ENCODE measurements at places on chromosomes 1 and 21.

GRCh38 chr1:157963713-157964112, 29.7 kb upstream of the KIRREL1 start:
- peak; percentile 13 for DNase-seq

- no peak for DNase-seq
These were observed 328.9 kb downstream of the LTN1 start for GRCh38 chr21:28663754-28664153.

DNA sequence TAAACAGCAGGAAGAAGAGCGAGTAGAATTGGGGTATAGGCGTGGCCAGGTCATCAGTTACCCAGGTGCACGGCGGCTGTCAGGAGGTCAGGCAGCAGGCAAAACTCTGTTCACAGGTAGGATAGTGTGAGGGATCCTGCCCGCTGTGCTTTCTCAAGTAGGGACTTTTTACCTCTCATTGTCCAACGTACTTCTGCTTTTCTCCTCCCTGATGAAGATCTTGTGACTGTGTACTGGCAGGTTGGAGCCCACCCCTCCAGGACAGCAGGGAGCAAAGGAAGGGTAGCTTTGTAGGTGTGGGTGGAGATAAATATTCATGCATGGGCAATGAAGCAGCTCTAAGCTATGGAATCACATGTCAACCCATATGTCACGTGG, 373.5 kb downstream of the KIF26B start:
- DNase-seq: no peak

GRCh38 chr1:66552829-66553228, 18.9 kb downstream of the SGIP1 start:
- DNase-seq: no peak

GRCh38 chr1:68047659-68048026, 2.8 kb downstream of the DIRAS3 start:
- no peak for DNase-seq

GRCh38 chr1:15220825-15221431, 26.1 kb upstream of the FHAD1 start:
- DNase-seq: no peak

DNA sequence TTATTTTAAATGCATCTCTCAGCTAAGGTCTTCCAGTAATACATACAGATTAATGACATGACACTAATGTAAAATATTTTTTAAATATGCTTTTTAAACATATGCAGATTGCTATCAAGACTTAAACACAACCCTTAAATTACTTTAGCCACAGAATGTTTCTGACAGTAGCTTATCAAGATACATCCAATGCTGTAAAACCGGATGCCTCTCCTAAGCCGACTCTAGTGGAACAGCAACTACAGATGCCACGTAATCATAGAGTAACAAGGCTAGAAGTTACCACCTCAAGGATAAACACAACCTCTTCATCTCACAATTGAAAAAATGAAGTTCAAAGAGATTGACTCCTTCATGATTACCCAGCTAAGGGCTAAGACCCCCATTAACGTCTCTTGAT, 68.4 kb downstream of the ZZZ3 start:
- no peak for DNase-seq

- no peak for DNase-seq
These were observed 37.3 kb upstream of the EDN2 start for GRCh38 chr1:41521766-41522165.

DNA sequence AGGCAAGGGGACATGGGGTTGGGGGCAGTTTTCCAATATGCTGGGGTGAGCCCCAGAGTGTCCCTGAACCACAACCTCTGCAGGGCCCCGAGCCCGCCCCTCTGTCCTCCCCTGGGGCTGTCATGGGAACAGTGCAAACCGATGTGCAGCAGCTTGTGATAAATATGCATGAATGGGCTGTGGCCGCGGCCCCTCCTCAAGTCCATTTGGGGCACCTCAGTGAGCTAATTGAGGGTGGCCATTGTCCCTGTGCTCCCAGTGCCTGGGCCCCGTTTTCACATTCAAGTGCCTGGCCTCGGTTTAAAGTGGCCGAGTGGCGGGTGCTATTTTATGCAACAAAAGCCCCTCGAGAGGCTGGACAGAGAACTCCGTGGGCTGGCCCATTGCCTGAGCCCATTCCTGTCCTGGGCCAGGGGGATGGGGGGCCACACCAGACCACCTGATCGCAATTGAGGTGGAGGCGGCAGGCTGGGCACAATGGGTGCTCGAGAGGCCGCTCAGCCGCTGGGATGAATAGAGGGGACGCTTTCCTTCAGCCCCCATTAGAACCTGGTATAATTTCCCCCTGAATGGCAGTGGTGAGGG, 193.7 kb downstream of the FOXD2 start:
- no peak for DNase-seq

- no peak for DNase-seq
These were observed 9.8 kb downstream of the SAMD11 start for GRCh38 chr1:933603-933940.

- DNase-seq: no peak
These were observed 119.8 kb downstream of the RGS21 start for GRCh38 chr1:192436441-192437078.

DNA sequence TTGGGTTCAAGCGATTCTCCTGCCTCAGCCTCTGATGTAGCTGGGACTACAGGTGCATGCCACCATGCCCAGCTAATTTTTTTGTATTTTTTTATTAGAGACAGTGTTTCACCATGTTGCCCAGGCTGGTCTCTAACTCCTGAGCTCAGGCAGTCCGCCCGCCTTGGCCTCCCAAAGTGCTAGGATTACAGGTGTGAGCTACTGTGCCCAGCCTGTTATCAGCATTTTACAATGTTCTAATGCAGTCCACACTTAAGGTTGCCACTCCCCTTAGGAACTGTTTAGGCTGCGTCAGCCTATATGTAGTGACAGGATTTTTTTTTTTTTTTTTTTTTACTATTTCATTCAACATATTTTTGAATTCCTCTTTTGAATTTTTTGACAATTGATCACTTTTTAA, 30.2 kb downstream of the AGPAT3 start:
- DNase-seq: no peak

- no peak for DNase-seq
These were observed 16.7 kb downstream of the LURAP1 start for GRCh38 chr1:46219551-46220520.

DNA sequence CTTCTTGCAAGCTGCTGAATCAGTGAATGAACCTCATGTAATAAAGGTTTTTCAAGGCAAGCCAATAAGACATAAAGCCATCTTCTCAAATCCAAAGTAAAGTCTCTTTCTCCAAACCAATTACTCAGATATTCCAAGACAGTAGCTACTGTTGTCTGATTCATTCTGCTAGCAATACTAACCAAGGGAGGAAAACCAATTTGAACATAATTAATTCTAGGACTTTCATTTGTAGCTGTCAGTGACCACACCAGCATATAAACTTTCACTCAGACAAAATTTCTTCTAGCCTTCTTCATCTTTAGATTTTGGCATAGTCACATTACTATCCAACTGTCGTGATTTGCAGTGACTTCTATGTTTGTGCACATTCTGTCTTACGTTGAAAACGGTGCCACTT, 10.5 kb upstream of the INTS3 start:
- DNase-seq: no peak

DNA sequence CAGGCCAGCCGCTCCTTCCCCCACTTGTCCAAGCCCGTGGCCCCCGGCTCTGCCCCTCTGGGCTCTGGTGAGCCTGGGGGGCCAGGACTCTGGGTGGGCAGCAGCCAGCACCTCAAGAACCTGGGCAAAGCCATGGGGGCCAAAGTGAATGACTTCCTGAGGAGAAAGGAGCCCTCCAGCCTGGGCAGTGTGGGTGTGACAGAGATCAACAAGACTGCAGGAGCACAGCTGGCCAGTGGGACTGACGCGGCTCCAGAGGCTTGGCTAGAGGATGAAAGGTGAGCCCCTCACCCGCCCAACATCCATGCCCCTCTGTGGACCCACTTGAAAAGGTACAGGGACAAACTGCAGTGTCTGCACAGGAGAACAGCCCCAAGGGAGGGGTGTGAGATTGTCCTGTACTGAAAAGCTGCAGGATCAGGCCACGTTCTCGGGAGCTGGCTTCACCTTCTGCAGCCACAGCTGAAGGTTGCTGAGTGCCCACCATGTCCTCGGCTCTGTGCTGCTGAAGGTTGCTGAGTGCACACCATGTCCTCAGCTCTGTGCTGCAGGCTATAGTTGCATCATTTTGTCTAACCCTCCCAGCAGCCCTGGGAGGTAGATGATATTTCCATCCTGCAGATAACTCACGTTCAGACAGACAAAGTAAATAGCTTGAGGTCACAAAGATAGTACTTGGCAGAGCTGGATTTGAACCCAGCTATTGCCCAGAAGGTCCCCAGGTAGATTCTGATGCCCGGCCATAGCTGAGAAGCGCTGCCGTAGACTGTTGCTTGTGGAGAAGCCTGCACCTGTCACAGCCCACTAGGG, 618 bp downstream of the C1orf226 start:
- no peak for DNase-seq

DNA sequence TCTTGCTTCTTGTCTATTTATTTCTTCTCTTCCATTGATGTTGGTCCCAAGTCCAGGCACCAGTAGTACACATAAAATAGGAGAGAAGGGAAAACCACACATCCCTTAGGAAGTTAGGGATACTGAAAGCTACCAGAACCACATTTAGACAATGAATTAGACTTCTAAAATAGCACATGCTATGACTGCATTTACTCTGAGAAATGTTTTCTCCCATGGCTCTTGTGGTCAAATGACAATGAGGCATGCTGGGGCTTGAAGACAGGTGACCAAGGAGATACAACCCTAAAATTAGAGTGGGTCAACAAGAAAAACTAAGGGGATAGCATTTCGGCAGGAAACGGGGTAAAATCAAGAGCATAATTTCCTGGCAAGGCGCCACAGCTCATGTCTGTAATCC, 17.1 kb downstream of the MTOR start:
- no peak for DNase-seq

- no peak for DNase-seq
These were observed 1.2 kb downstream of the SAMD11 start for GRCh38 chr1:924656-925560.

GRCh38 chr21:43624339-43624738, 34.9 kb downstream of the HSF2BP start:
- DNase-seq: no peak

DNA sequence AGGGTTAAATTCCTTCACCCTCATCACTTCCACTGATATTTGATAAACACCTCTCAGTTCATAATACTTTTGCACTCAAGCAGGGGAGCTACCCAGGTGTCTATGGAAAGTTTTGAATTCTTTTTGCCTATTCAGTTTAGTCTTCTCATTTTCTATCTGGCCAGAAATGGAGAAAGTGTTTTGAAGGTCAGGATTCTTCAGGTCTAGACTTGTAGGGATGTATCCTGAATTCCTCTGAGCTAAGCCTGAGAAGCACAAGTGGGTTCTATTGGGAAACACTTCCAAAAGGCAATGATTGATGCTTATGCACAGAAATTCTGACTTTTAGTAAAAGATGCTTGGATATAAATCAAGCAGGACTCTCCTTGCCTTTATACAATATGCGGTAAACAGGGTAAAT, 217.8 kb upstream of the HOOK1 start:
- no peak for DNase-seq

GRCh38 chr1:97743129-97743528, 177.7 kb downstream of the DPYD start:
- no peak for DNase-seq

DNA sequence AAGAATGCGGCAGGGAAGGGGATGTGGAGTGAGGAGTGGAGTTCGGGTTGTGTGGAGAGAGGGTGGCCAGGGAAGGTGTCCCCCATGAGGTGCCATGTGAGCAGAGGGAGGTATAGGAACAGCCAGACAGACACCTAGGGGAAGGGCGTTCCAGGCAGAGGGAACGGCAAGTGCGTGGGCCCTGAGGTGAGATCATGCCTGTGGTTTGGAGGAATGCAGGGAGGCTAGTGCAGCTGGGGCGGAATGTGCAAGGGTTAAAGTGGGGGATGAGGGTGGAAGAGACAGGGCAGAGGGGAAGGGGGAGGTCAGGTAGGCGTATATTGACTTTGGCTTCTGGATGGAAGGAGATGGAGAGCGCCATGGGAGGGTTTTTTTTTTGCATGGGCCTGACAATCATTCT, 31.6 kb upstream of the PADI6 start:
- DNase-seq: no peak

GRCh38 chr1:110722807-110723206, 48.1 kb upstream of the KCNA3 start:
- no peak for DNase-seq

DNA sequence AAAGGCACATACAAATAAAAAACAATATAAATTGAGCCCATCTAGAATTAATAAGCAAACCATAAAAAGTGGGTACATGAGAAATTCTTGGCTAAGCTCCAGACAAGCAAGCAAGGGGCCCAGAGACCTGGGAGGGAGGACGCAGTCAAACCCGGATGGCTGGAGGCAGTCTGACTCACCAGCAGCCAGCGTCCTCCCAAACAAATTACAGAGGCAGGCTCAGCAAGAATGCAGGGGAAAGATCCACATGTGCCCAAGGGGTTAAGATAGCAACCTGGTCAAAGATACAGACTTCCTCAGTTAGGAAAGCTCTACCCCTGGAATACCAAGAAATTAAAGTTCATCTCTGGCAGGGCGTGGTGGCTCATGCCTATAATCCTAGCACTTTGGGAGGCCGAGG, 7.4 kb upstream of the TIAM1 start:
- no peak for DNase-seq

DNA sequence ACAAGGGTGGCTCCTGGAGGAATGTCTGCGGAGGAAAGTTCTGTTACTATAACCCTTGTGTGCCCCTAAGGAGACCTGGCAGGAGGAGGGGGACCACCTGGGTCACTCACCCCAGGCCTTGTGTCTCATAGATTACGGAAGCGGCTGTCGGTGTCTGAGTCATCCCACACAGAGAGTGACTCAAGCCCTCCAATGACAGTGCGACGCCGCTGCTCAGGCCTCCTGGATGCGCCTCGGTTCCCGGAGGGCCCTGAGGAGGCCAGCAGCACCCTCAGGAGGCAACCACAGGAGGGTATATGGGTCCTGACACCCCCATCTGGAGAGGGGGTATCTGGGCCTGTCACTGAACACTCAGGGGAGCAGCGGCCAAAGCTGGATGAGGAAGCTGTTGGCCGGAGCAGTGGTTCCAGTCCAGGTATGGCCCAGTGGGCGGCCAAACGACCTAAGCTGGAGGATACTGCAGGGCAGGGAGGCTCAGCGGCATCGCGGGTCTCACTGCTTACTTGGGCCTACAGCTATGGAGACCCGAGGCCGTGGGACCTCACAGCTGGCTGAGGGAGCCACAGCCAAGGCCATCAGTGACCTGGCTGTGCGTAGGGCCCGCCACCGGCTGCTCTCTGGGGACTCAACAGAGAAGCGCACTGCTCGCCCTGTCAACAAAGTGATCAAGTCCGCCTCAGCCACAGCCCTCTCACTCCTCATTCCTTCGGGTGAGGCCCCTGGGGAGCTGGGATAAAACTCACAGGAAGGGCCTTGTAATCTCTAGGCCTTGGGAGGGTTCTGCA, 101.4 kb downstream of the PIK3R3 start:
- DNase-seq: no peak

GRCh38 chr1:156149374-156150332, 3.7 kb upstream of the SEMA4A start:
- no peak for DNase-seq

DNA sequence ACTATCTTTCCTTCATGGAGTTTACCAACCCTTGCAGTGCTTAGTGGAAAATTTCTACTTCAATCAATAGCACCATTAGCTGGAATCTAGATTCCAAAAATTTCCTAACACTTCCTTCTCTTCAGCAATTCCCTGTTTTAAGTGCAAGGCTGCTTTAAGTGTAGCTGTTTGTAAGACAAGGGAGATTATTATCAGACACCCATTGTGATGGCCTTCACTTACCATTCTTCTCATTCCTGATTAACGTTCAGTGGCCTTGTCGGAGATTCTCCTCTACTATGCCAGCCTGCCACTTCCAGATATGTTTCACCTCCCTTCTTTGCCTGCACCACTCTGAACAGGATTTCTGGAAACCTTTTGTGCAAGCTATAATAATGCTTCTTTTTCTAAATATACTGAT, 464.9 kb upstream of the ADGRL2 start:
- no peak for DNase-seq
